ENCODE measurements at places on chromosomes 1 and 21.

GRCh38 chr1:207001492-207002245 lies 30.9 kb downstream of the C1orf116 start:
- DNase-seq, result no peak

GRCh38 chr1:98422816-98423215 lies 238.7 kb upstream of the SNX7 start:
- DNase-seq, result no peak

DNA sequence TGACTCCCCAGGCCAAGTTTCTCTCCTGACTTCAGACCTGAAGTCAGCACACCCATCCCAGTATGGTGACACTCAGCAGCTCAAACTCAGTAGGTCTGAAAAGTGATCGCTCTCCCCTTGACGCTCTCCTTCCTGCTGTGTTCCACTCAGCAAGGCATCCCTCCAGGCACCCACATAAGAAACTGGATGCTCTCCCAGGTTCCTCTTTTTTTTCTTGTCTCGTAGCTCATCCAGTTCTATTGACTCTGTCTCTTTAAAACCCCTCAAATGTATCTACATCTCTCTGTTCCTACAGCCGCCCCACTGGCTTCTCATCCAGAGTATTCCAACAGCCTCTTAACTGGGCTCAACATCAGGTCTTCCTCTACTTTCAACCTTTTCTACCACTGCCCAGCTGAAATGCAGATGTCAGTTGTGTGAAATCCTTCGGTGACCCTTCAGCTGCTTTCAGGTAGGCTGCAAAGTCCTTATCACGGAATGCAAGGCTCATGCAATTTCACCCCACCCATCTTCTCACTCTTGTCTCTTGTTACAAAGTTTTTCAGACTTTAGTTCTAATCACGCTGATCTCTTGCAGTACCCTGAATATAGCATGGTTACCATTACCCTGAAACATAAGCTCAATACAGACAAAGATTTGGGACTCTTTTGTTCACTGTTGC lies 286.2 kb upstream of the POU3F1 start:
- no peak for DNase-seq

- DNase-seq, result no peak
Measured at GRCh38 chr21:41011951-41012366, 156.0 kb upstream of the BACE2 start.

GRCh38 chr1:56578138-56578962 lies 1.0 kb downstream of the PLPP3 start:
- no peak for DNase-seq

GRCh38 chr1:147109041-147109440 lies 63.2 kb downstream of the PRKAB2 start:
- DNase-seq, result no peak

GRCh38 chr1:211099393-211099792 lies 34.6 kb downstream of the KCNH1 start:
- DNase-seq, result no peak

DNA sequence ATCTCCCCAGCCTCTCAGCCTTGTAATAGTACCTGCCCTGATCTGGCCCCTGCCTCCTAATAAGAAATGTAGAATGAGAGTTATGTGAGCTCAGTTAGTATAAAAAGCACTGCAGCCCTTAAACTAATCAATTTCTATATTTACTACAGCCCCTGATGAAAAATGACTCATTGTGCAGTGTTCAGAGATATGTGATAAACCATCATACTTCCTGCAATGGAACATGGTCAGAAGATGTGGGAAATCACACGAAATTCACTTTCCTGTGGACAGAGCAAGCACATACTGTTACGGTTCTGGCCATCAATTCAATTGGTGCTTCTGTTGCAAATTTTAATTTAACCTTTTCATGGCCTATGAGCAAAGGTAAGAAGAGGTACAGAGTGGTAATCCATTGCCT lies 176.8 kb upstream of the PDE4B start:
- no peak for DNase-seq

DNA sequence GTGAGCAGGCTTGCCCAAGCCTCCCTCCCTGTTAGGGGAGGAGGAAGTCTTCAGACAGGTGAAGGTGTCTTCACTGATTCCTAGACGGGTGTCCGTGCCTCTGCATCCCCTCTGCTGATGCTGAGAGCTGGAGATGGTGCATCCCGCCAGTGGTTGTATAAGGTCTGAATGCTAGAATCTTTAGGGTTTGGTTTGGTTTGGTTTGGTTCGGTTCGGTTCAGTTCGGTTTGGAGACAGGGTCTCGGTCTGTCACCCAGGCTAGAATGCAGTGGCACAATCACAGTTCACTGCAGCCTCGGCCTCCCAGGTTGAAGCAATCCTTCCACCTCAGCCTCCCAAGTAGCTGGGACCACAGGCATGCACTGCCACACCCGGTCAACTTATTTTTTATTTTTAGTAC lies 153.6 kb downstream of the PGBD5 start:
- DNase-seq, result no peak

DNA sequence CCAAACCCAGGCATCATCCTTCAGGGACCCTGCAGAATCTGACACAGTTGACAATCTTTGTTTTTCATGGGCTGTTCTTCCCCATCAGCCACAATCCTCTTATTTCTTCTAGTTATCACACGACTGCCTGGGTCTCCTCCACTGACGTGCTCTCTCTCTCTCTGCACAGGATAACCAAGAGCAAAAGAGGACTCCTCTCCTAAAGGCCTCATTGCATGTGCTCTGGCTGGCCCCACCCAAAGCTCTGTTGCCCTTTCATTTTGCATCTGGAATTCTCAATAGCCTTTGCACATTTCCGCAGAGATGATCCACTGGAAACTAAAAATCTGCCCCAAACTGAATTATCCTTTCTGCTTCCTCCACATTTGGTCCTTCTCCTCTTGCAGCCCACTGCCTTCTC lies 58.5 kb downstream of the KANK4 start:
- DNase-seq, result no peak

- no peak for DNase-seq
Measured at GRCh38 chr1:21242846-21243245, 47.4 kb downstream of the ECE1 start.

GRCh38 chr21:42417533-42417932 lies 13.8 kb downstream of the UBASH3A start:
- no peak for DNase-seq

DNA sequence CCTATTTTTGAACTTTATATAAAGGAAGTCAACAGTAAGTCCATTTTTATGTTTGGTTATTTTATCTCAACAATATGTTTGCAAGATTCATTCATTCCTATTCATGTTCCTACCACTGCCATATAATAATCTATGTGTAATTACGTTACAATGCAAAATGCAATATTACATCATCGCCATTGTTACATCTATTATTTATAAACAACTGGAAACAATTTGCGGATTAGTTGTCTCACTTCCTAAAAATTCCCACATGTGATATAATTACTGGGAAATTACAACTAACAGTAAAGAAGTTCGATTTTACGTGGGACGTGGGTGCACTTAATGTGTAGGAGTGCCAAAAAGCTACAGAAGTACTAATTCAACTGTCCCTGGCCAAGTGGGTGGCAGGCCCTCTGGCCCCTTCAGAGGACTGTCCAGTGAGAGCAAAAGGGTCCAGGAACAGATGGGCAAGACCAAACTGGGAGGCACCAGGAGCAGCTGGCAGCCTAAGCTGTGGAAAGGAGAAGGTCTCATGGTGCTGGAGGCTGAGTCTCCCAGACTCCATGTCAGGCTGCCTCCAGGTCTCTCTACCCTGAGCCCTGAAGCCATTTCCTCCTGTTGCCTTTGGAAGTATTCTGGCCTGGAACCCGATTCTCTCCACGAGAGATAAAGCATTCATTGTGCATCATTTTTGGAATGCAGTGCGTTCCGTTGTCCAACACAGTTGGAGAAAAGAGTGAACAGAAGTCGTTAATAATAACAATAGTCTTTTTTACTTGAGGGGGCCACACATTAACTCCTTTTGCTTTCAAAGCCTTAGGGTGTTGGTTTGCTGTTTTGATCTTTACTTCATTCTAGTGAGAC lies 42.9 kb downstream of the TNNT2 start:
- DNase-seq, result no peak

DNA sequence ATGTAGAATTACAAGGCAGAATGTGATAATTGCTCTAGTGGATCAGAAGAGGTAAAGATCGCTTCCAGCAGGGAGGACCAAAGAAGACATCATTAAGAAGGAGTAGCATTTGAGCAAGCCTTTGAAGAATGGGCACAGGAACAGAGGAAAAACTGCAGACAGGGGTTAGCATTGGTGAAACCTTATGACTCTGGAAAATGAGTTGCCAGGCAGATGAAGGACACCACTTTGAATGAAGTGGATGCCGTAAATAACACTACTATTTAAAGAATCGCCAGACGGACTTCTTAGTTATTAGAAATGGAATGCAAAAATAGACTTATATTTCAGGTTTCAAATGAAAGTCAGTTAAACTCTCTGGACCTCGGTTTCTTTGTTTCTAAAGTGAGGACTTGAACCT lies 727.7 kb downstream of the USP25 start:
- DNase-seq, result no peak

GRCh38 chr1:202812176-202813026 lies 1.6 kb downstream of the PCAT6 start:
- DNase-seq, result no peak

DNA sequence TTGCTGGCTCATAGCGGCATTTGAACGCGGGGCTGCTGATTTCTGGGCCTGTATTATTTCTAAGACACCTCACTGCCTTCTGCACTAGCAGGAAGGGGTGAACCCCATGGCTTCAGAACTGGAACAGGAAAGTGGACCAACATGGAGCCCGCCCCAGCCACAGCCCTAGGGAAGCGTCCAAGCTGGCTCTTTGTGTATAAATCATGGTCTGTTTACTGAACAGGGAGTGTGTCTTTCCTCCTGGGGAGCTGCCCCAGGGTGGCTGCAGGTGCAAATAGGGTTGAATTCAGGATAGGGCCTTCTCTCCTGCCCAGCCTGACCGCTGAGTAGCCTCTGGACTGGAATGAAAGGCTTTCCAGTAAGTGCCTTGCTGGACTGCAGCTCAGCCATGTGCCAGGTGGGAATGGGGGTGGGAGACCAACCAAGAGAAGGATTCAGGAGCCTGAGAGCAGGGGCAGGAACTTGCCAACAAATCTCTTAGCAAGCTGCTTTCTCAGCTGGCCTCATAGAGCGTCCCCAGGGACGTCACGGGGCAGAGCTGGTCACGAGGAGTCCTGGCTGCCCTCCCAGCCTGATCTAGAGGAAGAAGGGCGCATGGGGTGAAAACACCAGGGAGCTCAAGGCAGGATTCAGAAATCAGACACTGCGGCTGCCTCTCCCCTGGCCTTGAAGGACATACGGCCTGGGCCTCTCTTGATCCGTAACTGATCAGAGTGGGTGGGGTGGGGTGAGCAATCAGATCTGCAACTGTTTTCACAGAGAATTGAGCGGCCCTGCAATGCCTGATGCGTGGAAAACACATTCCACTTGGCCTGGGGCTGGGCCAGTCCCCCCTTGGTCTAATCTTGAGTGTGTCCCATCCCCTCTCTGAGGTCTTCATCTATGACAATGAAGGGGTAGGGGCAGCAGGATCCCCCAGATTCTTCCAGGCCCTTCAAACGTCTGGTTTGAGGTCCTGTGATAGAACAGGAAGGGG lies 56.5 kb upstream of the SELENON start:
- no peak for DNase-seq

GRCh38 chr1:167631936-167632614 lies 2.0 kb downstream of the RCSD1 start:
- no peak for DNase-seq

DNA sequence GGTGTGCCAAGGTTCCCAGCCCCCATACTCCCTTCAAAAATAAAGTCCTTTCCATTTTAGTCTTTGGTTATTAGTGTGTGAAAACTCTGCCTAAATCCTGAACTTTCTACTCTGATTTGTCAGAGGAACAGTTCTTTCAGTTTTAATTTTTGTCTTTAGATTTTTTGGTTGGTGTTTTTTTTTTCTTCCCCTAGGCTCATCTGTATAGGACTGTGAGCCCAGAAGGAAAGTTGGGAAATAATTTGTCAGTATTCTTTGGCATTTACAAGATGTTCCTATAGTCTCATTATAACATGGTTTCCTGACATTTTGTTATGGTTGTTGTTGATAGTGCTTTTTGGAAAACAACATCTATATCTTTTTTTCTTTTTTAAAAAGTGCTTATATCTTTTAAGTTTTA lies 38.0 kb downstream of the LAMC1 start:
- no peak for DNase-seq

- DNase-seq, result no peak
Measured at GRCh38 chr1:231338270-231339128, at the start of gene SPRTN. Gene SPRTN, plus strand, starts transcription at chr1:231338293. Its CDS starts 91 bp downstream, at chr1:231338384.

GRCh38 chr1:43466403-43466802 lies 12.7 kb upstream of the HYI start:
- DNase-seq, result no peak

DNA sequence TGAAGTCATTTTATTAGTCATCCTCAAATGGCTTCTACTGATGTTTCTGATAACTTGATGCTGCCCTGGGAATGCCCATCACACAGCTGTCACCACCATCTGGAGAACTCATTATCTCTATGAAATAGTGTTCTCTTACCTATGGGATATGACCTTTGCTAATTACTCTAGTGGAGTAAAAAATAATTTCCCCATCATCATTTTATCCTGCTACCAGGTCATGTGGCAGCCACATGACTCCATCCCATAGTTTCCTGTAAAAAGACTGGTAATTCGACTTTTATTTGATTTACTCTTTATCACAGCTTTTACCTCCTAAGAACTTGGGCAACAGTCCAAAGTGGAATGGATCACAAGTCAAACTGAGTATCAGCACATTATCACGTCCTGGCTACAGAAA lies 76.1 kb upstream of the USP25 start:
- no peak for DNase-seq

DNA sequence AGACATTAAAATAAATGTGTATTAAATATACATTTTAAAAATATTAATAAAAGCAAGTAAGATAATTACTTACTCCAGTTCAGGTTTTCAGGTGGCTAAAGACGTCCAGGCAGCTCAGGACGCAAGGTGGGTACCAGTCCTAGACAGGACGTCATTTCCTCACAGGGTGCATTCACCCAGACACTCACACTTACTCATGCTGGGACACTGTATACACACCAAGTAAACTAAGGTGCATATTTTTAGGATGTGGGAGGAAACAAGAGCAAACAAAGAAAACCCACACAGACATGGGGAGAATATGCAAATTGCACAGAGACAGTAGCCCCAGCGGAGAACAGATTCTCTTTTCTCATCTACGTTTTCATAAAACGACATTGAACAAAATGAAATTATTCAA lies 457.9 kb downstream of the BRINP3 start:
- DNase-seq, result no peak

- no peak for DNase-seq
Measured at GRCh38 chr1:150148837-150149270, 862 bp upstream of the PLEKHO1 start.

GRCh38 chr1:189992856-189993255 lies 484.8 kb downstream of the BRINP3 start:
- no peak for DNase-seq

- no peak for DNase-seq
Measured at GRCh38 chr1:47215713-47216112, 16.3 kb downstream of the TAL1 start.
